ENCODE measurements at places on chromosomes 5 and 9.

DNA sequence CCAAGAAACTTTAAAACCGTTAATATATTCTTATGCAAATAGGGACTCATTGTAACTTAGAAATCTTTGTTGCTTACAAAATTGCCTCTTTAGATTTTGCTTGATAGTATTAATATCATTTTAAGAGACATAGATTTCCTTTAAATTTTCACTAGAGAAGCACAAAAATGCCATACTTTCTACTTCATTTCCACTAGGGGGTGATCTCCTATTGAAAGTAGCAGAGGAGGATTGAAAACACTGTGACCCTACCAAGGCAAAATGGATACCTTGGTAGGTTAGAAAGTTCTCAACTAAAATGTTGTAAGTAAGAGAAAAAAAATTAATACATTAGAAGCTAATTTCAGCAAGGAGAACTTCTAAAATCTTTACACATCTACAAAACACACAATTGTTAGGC is 204.9 kb downstream of the CHSY3 start:
- DNase-seq: no peak

DNA sequence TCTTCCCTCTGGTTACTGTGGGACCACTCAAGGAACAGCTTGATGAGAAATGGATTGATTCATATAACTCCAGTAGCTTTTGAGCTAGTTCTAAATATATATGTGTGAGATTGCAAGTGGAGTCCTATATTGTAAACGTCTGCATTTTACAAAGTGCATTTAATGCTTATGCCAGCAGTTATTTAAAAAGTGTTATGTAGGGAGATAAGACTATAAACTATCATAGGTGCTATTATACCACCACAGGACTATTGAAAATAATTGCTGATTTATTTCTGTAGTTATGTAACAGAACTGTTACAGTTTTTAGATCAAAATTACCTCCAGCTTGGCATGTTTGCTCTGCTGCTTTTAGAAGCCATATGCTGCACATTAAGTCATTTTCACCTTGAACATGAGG is 36.2 kb downstream of the PTCD2 start:
- DNase-seq: no peak

DNA sequence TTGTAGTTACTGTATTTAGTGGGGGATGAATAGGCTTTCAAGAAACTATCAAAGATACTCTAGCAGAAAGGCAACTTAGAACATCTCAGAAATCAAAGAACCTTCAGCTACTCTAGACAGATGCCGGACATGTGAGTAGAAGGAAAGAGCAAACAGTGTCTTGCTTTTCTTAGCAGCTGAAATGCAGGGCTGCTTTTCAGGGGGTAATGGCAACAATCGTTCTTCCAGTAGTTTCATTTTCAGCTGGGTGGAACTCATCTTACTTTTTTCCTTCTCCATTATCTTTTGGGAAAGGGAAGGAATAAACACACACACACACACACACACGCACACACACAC is 281.6 kb downstream of the CRB2 start:
- DNase-seq: no peak

- DNase-seq: peak; percentile 90
Observed at GRCh38 chr9:3525836-3526164, at the start of gene RFX3. Gene RFX3, minus strand, starts transcription at chr9:3526001. Its CDS starts 130,413 bp downstream, at chr9:3395588.

DNA sequence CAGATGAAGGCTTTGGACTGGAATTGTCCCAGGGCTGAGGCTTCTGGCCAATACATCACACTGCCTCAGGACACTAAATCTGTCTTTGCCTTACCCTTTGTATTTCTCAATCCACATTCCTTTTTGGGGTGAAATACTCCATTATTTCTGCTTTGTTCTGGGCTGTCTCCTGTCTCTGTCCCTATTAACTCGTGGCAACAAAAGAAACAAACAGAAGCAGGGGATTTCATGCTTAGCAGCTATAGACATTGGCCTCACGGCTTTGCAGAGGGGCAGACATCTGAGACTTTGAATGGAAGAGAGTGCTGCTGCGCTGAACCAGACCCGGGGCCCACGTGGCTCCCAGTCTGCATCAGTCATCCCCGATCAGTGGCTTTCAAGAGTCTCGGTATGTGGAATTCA is 129.7 kb downstream of the ARL15 start:
- DNase-seq: no peak

DNA sequence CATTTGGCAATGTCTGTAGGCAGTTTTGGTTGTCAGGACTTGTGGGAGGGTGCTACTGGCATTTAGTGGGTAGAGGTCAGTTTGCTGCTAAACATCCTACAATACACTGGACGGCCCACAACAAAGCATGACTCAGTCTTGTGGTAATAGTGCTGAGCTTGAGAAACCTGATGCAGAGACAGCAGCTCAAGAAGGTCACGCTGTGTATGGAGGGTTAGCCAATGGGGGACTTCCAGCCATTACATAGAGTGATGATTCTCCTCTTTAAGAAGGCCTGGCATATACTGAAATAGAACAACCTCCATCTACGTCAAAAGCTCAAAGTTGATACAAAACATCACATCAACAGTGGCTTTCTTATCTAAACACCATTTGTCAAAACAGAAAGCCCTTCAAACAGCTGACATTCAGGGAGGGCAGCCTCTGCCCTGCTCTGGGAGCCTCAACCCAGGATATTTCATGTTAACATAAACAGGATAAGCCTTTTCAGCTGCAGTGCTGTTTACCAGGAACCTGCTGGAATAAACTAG is 143.0 kb downstream of the GPBP1 start:
- no peak for DNase-seq

GRCh38 chr9:84621811-84622210 is 47.7 kb upstream of the NTRK2 start:
- DNase-seq: no peak

- DNase-seq: no peak
Observed at GRCh38 chr5:81950996-81951395, 20.8 kb upstream of the ATG10 start.

DNA sequence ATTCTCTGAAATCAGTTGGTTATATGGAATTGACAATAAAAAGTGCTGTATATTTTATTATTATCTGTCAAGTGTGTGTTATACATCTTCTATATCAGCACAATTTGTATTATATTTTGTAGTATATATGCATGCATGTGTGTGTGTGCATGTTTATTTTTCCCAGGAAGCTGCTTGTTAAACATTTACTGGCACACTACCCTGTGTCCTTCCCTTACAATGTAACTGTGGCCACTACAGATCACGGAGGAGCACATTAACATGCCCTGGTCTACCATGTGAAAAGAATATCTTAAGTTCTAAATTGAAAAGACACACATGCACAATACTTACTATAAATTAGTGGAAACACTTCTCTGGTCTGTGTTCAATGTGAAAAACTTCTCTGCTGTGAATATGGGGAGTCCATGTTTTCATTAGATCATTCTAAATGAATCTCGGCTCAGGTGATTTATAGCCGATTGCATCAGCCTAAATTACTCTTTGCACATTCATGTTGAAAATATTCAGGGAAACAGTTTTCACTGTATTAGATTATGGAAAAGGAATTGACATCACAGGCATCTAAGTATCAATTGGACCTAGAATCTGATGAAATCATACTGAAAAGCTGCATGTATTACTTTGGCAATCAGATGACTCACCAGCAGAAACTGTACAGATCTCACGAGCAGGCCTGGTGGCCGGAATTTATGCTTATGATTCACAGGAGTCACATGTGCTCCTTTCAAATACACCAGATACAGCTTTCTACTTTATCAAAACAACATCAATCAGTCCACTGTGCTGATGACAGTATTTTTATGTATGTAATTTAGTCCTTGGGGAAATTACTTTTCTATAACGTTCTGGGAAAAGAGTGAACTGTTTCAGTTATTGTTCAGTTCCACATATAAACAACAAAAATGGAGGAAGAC is 39.4 kb downstream of the LURAP1L start:
- no peak for DNase-seq

GRCh38 chr9:127979333-127980059 is 1.3 kb downstream of the EEIG1 start:
- DNase-seq: no peak

- no peak for DNase-seq
Observed at GRCh38 chr5:29379619-29380018, 1813.9 kb upstream of the CDH6 start.

DNA sequence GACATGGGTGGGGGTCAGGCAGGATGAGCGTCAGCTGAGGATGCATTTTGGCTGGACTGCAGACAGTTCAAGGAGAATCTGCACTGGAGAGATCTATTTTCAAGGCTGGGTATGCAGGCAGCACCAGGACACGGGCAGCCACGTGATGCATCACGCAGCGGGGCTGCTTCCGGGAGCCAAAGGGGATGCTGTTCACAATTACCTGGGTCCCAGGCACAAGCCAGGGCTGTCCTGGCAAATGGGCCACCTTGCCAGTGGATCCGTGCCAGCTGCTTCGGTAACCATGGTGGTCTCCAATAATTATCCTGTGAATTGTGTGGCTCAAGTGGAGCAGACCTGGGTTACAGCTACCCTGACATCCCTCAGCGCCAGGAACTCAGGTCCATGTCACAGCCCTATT is 17.5 kb downstream of the DBH start:
- DNase-seq: no peak

- DNase-seq: no peak
Observed at GRCh38 chr5:137304226-137304874, 194.8 kb downstream of the SPOCK1 start.

DNA sequence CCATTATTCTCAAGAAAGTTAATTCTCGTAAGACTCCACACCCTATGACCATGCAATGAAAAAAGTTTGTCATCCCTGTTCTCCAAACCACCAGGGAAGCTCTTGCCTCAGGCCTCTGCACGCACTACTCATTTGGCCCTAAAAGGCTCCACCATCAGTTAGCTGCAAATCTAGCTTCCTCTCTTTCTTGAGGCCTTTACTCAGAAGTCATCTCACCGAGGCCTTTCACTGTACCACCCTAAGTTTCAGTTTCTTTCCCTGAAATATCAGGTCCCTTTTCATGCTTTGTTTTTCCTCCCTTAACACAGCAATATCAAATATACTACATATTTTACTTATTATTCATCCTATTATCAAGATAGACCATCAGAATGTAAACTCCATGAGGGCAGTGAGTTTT is 39.1 kb downstream of the OXCT1 start:
- no peak for DNase-seq

DNA sequence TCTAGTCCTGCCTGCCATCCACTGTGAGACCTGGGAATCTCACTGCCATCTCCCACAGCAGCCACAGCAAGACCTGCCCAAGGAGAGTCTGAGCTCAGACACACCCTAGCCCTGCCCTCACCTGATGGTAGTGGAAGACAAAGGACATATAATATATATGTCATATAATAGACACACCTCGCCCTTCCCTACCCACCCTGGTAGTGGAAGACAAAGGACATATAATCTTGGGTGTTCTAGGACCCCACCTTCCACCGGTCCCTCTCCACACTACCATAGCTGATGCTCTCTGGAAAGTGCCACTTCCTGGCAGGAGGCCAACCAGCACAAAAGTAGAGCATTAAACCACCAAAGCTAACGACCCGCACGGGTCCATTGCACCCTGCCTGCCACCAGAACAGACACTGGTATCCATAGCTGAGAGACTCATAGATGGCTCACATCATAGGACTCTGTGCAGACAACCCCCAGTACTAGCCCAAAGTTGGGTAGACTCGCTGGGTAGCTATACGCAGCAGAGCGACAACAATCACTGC is 545.6 kb downstream of the CAAP1 start:
- DNase-seq: no peak

- DNase-seq: no peak
Observed at GRCh38 chr9:90772386-90772785, 29.2 kb upstream of the SYK start.
